IMR-90 (cell line): ENCODE measurements at places on chromosomes 12 and 14.

DNA sequence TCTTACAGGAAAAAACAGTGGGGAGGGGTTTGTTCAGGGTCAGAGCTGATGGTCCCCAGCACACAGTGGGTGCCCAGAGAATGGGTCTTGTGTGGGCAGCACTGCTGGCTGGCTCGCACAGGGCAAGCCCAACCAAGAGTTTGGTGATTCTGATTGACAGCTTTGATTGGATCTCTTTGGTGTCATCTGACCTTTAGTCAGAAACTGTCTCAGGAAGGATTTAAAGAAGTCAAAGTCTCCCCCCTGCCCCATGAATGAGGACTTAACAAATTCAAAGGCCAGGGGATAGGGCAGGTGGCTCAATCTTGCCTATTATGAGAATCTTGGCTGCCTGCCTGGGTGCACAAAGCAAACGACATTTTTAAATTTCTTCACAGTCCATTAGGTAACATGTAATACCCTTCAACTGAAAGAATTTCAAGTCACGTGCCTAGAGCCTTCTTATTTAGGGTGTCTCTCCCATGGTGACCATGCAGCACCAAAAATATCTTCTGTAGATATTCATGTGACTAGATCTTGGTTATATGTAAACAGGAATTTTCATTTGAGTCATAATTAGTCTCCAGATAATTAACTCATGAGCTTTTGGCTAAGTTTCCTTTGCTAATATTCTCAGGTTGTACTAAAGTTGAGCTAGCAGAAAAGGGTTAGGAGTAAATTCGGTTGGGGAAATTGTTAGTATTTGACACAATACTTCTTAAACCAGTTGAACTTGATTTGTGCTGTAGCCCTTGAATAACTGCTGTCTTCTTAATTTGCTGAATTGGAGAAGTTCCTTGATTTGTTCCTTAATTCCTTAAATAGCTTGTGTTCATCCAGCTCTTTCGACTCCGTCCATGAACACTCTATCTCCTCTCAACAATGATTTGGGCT, 54.5 kb upstream of the HECTD1 start:
- DNase-seq, result peak; percentile 63

DNA sequence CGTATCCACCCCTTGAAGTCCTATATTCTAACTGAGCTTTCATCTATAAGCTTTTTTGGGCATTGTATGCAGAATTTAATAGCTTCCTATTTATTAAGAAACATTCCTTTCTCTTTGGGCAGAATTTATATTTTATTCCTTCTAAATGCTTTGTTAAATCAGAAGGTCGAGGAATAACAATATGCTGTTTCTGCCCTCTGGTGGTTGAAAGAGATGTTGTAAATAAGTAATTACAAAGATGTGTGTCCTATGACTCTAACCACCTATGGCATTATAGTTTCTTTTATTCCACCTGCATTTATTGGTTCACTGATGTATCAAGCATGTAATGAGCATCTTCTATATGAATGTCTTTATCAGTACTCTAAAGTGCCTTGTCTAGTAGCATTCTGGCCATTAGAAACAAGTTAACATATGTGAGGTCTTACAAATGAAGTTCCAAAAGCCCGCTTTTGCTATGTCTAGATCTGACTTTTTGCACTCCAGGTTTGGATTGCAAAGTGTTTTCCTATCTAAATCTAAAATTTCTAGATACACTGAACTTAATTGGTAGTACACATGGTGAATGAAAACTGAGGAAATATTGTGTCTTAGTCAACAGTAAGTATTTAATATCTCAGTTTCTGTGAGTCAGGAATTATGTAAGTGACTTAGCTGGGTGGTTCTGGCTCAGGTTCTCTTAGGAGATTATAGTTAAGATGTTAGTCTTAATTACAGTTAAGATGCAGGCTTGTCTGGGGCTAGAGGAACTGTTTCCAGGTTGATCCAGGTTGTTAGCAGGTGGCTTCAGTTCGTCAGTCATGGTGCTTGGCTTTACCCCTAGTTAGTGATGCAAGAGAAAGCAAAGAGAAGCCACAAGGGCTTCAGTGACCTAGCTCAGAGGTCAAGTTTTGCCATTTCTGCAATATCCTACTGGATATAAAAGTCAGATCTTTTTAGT, 57.5 kb downstream of the PLEKHA5 start:
- DNase-seq, result peak; percentile 71

GRCh38 chr12:95733141-95733825, 57.3 kb downstream of the NTN4 start:
- DNase-seq, result peak; percentile 95

- no peak for DNase-seq
These were observed 1.2 kb downstream of the ULK1 start for GRCh38 chr12:131895640-131896079.

GRCh38 chr14:67285876-67286452, 44.7 kb downstream of the PALS1 start:
- peak; percentile 64 for DNase-seq

- DNase-seq, result no peak
These were observed 1642.1 kb upstream of the FLRT2 start for GRCh38 chr14:83887866-83888265.

DNA sequence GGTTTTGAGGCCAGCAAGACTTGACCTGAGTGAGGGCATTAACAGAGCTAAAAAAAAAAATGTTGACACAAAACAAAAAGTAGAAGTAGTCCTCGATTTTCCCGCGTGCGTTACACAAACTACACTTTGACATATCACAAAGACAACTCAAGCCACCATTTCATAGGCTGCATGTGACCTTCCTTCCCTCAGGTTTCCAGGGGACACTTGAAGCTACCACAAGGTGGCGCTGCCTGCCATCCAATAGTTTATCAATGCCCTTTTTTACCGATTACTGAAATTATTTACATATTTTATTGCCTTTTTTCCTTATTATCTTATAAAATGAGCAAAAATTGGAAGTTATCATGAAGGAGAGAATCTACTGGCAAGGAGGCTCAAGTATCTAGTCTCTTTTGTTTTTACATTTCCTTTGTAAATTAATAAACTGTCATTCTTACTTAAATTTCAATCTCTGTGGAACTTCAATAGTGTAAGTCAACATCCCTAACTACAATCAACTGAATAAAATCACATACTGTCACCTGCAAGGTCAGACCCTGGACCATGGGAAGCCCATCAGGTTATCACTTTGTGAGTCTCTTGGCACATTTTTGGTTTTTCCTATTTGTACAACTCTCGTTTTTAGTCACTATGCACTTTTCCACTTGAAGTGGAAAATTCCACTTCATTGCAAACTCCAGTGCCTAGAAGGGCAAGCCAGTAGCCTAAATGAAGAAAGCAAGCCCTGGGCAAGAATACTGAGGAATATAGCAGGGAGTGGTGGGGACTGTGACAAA, 84.6 kb upstream of the CPSF6 start:
- peak; percentile 50 for DNase-seq

- no peak for DNase-seq
These were observed 95.1 kb downstream of the CAND1 start for GRCh38 chr12:67364228-67364627.

- no peak for DNase-seq
These were observed 1891.0 kb upstream of the FLRT2 start for GRCh38 chr14:83638748-83639504.

GRCh38 chr12:98870504-98870903, 225.4 kb downstream of the APAF1 start:
- no peak for DNase-seq

DNA sequence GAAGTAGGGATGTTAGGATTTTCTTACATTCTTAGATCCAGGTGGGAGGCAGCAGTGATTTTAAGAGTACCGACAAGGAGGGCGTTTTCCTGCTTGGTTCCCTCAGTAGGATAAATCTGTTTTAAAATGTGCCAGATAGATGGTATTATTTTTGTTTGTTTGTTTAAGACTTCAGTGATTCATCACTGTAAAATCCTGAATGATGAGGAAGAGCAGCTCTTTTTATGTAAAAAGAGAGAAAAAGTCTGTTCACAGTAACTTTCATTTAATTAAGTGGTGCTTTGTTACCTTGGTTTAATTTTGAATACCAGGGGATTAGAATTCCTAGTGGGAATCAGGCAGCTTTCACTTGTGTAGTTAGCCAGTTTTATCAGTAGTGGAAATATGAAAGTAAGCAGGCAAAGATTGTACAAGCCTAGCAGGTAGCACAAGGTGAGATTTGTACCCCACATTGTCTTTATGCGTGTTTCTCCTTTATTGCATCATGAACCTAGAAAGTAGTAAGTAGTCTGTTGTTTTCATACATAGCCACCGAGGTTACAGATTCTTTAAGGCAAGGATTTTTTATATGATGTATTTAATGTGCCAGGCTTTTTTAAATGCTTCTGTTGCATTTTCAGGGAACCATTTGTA, 349.6 kb downstream of the CCDC91 start:
- no peak for DNase-seq

DNA sequence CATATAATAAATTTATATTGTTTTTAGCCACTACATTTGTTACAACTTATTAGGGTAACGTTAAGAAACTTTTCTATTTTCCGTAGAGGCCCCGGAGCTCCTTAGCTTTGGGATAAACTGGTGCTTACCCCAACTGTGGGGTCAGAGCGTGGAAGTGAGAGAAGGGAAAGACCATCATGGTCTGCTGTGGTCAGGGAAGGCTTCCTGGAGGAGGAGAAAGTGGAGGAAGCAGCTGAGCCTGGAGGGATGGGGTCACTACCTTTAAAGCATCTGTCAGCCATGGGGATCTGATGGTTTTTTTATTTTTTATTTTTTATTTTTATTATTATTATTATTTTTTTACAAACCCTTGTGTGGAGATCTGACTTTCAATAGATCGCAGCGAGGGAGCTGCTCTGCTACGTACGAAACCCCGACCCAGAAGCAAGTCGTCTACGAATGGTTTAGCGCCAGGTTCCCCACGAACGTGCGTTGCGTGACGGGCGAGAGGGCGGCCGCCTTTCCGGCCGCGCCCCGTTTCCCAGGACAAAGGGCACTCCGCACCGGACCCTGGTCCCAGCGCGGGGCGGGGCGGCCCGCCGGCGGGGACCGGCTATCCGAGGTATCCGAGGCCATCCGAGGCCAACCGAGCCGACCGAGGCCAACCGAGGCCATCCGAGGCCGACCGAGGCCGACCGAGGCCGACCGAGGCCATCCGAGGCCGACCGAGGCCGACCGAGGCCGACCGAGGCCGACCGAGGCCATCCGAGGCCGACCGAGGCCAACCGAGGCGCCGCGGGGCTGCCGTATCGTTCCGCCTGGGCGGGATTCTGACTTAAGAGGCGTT, 1101.2 kb upstream of the TMEM132C start:
- peak; percentile 57 for DNase-seq

- DNase-seq, result no peak
These were observed 8.8 kb downstream of the TAMALIN start for GRCh38 chr12:52015532-52016041.

GRCh38 chr14:64324895-64325294, 30.7 kb upstream of the ESR2 start:
- peak; percentile 47 for DNase-seq

DNA sequence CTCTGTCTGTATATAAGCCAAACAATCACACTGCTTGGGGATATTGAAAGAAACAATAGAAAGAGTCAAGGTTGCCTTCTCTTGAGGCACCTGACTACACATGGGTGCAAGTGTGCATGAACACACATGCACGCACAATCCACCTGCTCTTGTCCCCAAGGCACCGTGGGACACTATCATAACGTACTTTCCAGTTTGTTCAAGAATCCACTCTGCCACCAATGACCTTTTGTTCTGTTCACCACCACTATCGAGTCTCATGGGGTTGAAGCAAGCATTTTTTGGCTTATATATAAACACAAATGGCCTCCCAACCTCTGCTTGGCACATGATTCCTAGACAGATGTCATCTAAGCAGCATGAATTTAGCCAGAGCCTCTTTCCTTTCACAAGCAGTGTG, 365.4 kb downstream of the EMP1 start:
- DNase-seq, result no peak

DNA sequence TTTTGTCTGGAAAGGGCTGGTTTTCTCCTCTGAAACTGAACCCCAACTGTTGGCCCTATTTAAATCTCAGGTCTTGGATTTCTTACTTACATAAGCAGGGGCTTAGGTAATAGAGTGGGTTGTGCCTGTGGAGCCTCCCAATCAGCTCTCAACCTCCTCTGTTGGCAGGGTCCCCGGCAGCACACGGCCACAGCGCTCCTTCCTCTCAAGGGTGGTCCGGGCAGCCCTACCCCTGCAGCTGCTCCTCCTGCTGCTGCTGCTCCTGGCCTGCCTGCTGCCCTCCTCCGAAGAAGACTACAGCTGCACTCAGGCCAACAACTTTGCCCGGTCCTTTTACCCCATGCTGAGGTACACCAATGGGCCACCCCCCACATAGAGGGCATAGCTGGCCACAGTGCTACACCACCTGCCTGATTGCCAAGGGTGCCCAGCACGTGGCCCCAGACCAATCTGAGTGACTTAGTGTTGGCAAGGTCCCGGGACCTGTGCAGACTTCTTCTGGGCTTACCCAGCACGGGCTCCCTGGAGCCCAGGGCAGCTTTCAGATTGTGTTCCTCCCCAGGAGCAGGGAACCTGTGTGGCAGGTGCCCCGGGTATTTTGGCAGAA, 68.9 kb downstream of the ESR2 start:
- DNase-seq, result no peak

GRCh38 chr14:28083389-28083788, 683.2 kb upstream of the FOXG1 start:
- no peak for DNase-seq

DNA sequence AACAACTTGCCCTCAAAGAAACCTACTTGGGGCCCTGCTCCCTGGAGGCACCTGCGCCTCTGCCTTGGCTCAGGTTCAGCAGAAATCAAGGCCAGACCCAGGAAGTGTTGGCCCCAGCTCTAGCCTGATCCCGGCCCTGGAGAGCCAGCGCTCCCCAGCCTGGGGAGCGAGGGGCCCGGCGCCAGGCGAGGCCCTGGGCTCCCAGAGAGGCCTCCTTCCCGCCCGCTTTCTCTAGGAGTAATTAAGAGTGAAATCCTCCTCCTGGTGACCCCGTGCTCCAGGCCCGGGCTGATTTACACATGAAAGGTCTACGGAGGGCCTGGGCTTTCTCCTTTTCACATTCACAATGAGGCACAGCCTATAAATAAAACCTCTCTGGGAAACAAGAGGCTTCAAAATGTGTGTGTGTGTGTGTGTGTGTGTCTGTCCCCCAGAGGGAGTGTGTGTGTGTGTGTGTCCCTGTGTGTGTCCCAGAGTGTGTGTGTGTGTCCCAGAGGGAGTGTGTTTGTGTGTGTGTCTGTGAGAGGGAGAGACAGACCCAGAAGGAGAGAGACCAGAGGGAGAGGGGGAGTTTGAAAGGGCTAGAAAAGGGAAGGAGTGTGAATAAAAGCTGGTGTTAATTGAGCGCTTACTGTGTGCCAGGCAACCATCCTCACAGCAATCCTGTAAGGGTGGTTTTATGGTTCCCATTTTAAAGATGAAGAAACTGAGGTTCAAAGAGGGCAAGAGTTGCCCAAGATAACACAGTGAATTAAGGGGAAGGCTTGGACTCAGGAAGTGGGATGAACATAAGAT, 23.8 kb upstream of the COX6A1 start:
- DNase-seq, result no peak

GRCh38 chr14:52960627-52961026, 9.8 kb upstream of the FERMT2 start:
- no peak for DNase-seq
